ENCODE measurements at places on chromosomes 1 and 21.

- no peak for DNase-seq
Measured at GRCh38 chr1:186681121-186681520, 898 bp upstream of the PTGS2 start.

DNA sequence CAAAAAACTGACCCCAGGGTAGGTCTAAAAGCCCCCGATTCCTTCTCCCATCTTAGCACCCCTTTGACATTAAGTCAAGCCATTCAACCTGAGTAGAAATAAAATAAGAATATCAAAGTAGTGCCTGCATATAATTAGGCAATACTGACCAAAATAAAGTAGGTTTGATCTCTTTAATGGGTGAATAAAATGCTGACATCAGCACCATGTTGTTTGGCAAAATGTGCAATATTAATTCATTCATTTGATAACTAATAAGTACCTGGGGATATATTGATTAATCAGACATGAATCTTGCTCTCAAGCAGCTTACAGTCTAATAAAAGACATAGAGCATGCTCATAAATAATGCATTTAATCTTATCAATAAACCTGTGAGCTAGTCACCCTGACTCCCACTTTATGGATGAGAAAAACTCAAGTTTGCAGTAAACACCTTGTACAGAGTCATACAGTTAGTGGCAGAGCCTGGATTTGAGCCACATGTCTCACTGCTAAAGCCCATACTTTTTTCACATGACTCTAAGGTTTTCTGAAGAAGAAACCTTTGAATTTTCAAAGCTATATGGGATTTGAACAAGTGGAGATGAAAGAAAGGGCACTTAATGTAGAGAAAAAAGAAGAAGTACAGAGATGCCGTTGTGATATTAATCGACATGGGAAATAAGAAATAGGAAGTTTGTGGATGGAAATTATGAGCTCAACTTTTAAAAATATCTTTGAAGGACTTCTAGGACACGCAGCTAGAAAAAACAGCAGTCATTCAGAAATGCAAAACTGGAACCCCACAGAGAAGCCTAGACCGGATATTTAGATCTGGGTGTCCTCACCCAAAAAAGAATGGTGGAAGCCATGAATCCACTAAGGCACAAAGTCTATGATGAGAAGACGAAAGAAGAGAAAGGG is 183.9 kb downstream of the TOMM20 start:
- no peak for DNase-seq

DNA sequence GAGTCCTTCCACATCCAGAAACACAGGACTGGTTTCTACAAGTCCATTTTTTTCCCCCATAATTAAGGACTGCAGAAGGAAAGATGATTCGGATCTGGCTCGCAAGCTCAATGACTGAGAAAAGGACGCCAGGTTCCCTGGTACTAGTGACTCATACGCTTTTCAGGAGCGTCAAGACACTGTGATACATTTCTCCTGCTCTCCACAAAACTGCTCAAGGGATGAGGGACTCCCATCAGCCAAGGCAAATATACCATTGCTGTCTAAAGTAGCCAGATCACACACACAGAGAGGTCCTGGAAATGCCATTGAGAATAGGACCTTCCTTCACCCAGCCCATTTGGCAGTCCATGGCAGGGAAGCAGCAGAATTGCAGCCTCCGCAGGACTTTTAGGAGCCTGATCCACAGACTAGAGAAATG is 253.6 kb upstream of the IRF2BP2 start:
- DNase-seq = no peak

GRCh38 chr1:113442131-113442530 is 51.8 kb downstream of the MAGI3 start:
- no peak for DNase-seq
